ENCODE measurements at places on chromosomes 5 and 9. TPM values are rescaled to one million over a fixed set of nuclear protein-coding genes. Genes with fewer than 3 reads are reported as not detected.

PIP5K1B gene
- 60.6 TPM for total RNA-seq

CCL27 gene
- not detected for total RNA-seq

CNTLN gene
- total RNA-seq: 3.8 TPM

F2RL1 gene
- total RNA-seq: 0.73 TPM

SUSD1 gene
- 8.1 TPM for total RNA-seq

MCTP1 gene
- total RNA-seq: 8.5 TPM

GARNL3 gene
- 13.1 TPM for total RNA-seq
